ENCODE measurements at places on chromosomes 5 and 9. TPM values are rescaled to one million over a fixed set of nuclear protein-coding genes. Genes with fewer than 3 reads are reported as not detected.

Gene CDKN2B-AS1
- total RNA-seq = not detected

Gene SCGB3A1
- not detected for total RNA-seq

DNA sequence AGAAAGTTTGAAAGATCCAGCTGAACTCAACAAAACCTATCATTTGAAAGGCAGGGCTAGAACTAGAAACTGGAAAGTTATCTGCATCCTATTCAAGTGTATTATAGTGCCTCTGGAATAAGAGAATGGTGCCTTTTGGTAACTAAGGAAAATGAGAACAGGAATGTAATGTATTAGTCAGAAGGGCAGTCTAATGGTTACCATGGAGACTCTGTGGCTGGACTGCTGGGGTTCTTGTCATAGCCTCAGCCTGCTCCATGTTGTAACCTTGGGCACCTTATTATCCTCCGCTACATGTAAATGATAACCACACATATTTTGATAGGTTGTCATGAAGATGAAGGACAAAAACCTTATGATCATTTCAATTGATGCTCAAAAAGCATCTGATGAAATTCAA lies 24.6 kb upstream of the IFNB1 start:
- no peak for DNase-seq

DNA sequence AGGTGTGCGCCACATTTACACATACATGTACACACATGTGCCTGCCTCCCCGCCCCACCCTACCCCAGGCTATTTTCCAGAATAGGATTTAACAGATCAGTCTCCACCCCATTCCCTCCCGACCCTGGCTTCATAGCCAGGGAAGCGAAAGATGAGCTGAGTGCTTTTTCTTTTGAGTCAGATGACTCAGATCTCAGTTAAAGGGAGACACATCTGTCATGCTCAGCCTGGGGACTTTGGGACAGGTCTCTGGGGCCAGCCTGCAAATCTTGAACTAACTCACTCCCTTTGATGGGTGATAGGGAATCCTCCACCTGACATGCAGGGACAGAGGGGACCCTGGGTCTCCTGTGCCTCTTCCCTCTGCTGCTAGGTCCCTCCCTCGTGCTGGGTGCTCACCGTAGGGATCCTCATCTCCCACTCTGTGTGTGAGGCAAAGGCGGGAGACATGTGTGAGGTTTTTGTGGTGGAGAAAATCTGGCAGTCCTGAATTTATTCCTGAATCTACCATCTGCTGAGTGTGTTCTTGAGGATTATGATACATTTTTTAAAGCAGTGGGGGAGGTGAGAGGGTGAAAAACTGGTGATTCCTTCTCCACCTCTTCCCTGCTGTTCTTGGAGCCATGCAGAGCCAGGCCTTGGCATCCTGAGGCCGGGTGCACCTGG lies 37.7 kb downstream of the NEUROG1 start:
- DNase-seq = no peak

GRCh38 chr5:158116965-158117364 lies 258.0 kb upstream of the CLINT1 start:
- DNase-seq = no peak

DNA sequence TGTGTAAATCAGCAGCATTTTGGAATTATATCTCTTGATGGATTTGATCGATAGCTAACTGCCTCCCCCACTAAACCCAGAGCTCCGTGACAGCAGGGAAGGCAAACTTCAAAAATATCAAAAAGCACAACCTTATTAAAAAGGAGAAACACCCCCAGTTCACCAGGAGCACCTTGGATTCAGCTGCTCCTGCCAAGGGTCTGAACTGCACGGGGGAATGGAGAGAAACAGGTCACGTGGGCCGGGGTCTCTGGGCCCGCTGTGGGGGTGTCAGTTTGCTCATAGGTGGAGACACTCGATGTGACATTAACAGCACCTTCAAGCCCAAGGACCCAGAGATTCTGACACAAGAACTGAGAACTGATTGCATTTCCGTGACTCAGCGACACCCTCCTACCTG lies 1.1 kb upstream of the SLC34A1 start:
- DNase-seq = no peak

- DNase-seq = peak; percentile 5
Measured at GRCh38 chr9:3136686-3137346, 292.9 kb upstream of the PUM3 start.

DNA sequence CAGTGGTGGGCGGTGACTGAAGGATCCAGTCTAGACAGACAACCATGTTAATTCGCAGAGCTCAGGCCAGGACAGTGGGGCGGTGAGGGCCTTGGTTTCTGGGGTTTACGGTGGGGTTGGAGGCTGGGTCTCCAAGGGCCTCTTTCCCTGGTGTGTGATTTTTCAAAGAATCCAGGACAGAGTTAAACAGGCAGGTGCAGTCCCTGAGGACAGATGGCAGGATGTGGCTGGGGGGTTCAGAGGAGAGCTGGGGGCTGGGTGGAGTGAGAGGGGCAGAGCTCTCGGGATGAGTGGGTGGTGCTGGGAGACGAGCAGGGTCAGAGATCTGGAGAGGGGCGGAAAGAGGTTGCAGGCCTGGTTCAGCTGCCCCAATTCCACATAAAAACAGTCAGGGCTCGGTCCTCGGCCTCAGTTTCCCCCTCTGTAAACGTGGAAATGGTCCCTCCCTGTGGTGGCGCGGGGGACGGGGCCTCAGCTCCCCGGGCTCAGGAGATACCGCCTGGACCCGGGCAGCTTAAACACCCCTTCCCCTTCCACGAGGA lies 145.9 kb downstream of the GAPVD1 start:
- DNase-seq = no peak

DNA sequence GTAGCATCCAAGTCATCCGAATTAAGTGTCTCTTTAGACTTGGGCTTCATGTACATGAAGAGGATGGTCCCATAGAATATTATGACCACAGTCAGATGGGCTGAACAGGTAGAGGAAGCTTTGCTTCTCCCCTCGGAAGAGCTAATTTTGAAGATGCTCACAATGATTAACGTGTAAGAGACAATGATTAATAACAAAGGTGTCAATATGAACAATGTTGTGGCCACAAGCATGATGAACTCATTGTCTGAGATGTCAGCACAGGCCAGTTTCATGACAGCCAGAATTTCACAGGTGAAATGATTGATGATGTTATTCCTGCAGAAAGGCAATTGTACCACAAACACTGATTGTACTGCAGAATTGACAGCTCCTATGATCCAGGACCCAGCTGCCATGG lies 626 bp downstream of the OR13C2 start:
- DNase-seq = no peak

- DNase-seq = no peak
Measured at GRCh38 chr5:173232499-173233346, 2.3 kb downstream of the NKX2-5 start.

- DNase-seq = no peak
Measured at GRCh38 chr5:109468288-109468676, 58.5 kb upstream of the PJA2 start.

- no peak for DNase-seq
Measured at GRCh38 chr5:54717870-54718269, 200.3 kb downstream of the SNX18 start.

DNA sequence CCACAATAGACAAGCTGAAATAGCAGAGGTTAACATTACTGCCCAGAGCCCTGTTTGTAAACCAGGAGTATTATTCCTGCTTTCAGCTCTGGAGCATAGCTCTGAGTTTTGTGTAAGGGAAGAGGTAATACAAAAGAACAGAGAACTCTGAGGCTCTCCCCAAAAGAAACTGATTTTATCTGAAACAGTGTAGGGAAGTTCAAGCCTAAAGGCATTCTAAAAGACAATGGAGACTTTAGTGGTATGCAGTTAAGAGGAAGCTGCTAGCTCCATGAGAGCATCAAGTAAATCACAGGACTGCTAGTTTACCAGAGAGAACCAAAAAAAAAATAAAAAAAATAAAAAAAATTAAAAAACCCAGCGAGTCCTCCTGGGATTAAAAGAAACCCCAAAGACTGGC lies 146.6 kb upstream of the PCSK5 start:
- no peak for DNase-seq

Measured in A673 (cell line).